Midbrain (tissue), 1 donor: ENCODE measurements at places on chromosomes 2 and 18.
A peak's percentile ranks its signal among the peaks of the same experiment; 100 is the strongest.

DNA sequence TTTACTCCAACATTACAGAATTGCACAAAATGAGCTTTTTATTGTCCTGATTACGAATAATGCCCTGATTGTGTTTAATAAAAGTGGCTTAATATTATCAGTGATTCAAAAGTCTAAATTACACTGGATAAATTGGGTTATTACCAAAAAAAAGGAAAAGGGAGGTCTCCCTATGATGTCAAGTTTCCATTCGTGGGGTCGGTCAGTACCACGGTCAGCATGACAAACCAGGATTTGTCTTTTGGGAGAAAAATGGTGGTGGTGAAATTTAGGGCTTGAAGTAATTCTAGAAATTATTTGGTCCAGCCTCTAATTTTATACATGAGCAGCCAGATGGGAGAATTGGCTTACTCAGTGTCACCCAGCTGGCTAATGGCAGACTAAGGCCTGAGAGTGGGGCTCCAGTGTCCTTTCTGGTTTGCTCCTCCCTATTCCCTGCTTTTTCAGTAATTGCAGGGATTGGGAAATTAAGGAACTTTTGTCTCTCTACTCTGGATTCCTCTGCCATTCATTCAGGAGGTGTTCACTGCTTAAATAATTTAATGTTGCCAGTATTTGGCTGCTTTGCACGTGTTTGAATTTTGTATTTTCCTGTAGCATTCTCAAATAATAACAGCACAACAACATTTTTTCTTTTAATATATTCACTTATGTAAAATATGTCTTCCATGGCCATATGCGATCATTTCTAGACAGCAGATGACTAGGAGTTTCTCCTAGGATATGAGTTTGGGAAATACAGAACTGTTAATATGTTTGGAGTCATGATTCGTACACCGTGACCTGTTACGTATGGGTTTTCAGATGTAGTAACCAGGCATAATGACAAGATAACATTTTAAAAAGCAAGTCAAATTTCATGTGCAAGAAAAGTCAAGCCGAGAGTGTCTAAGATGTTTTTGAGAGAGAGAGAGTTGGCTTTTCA lies 128.9 kb upstream of the NOSTRIN start:
- no peak for DNase-seq

DNA sequence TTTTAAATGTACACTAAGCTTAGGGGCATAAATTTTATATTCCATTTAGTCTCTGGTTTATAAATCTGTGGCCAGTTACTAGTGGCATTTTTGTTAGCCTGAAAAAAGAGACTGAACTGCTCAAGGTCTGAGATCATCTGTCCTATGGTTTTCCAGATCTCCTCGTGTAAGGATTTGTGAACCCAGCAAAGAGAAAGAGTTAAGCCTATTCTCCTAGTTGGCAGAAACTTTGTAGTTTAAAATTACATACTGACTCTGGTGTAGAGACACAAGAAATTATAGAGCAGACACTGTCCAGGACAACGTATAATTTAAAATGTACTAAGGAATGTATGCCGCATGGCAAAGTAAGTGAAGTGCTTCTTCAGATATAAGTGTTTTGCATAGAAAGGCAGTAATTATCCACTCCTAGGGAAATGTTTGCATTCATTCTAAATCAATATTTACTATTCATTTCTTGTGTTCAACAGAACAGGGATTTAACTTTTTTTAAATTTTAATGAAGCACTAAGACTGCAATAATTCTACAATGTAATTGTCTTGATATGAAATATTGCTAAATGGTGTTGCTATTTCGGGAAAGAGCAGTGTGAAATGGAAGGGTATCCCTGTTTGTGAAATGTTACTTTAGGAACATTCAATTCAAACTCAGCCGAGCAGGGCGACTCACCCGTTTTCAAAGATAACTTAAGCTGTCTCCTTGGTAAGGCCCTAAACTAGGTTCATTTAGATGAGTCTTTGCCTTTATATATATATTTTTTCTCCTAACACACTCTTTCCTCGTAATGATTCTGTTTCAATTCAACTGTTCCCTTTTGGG lies 508.4 kb upstream of the ZEB2 start:
- no peak for DNase-seq

DNA sequence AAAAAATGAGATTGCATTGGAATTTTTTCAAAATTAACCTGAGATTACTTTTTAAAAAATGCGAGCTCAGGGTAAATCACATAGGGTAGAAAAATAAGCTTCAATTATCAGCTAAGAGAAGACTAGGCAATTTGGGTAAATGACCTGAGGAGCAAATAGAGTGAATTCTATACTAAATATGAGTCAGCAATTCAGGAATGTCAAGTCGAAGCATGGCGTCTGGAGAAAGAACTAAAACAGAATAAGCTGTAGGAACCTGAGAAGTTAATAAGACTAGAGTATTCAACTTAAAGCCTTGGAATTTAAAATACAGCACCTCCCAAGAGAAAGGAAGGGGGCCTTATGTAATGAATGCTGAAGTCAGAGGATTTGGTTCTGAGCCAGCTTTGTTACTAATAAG lies 487.0 kb downstream of the SUCLG1 start:
- no peak for DNase-seq

DNA sequence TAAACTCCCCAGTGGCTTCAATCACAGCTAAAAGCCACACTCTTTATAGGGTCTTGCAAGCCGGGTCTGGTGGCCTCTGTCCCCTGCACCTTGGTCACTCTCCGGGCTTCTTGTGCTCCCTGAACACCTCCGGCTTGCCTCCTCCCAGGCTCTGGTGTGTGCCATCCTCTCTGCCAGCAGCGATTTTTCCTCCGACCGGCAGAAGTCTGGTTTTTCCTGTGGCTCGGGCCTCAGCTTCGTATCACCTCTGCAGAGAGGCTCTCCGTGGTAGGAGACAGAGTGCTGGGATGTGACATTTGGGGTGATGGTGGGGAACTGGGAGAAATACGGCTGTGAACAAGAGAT lies 58.8 kb upstream of the HPCAL1 start:
- DNase-seq = no peak

GRCh38 chr2:166013878-166014277 lies 60.3 kb upstream of the TTC21B start:
- no peak for DNase-seq

DNA sequence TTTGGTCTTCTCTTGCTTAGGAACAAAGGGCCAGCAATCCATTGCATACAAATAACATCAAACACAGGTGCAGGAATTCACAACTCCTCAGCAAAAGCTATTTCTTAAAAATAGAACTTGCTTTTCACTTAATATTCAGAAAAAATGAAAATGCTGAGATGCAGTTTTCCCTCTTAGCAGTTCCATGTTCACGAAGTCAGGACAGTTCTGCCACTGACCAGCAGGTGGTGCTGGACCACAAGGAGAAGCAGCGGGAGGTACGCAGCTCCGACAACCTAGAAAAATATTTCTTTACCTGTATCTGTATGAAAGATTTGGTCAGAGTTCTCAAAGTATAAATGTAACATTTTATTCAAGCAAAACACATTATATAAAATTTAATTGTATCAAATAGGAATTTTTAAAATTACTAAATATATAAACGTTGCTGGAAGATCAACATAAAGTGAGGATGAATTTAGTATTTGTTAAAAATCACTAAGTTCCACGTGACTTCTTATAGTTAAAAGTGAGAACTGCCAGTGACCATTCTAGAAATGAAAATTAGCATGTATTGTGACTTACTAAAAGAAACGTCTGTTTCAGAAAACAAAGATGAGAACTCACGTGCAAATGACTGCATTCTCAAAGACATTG lies 48.8 kb downstream of the ADNP2 start:
- DNase-seq = peak; percentile 85

DNA sequence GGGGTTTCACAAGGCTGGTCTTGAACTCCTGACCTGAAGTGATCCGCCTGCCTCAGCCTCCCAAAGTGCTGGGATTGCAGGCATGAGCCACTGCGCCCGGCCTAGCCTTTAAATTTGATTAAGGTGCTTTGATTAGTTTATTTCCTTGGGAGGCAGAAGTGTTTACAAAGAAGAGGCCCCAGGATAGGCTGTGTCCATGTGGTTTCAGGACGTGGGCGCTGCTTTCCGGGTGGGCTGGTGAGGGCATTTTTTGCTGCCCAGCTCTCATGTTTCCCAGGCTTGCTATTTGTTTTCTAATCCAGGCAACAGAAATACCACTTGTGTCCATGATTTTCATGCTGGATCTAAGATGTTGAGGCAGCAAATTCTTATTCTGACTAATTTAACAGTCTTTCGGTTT lies 124.2 kb downstream of the SH3RF3 start:
- no peak for DNase-seq

- DNase-seq = no peak
These were observed 204.0 kb downstream of the TGIF1 start for GRCh38 chr18:3653851-3654441.

DNA sequence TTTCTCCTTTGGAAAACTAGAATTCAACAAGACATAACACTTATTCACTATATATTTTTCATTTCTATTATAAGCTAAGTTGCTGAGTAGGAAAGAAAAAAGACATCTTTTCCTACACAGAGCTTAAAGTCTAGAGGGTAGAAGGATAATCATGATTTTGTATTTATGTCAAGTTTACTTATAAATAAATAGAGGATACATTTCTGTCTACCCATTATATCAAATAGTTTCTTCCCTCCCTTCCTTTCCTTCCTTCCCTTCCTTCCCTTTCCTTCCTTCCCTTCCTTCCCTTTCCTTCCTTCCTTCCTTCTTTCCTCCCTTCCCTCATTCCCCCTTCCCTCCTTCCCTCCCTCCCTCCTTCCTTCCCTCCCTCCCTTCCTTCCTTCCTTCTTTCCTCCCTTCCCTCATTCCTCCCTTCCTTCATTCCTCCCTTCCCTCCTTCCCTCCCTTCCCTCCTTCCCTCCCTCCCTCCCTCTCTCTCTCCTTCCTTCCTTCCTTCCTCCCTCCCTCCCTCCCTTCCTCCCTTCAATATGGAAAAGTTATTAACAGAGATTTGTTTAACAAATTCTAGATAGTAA lies 308.4 kb upstream of the COL3A1 start:
- DNase-seq = no peak

DNA sequence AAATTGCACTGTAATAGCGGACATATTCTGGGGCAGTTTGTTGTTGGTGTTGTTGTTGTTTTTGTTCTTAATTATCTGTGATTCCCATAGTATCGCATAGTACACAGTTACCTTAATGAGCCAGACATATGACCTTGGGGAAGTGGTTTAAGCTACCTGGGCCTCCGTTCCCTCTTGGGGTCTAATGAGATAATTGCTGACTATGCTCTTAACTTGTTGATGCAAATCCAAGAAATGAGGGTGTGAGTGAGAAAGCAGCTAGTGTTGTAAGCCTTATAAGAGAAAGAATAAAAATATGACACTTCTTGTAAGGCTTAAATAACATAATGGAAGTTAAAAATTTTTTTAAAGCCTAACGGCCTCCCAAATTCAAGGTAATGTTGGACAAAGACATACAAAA lies 7.1 kb downstream of the NMI start:
- no peak for DNase-seq

- no peak for DNase-seq
These were observed 53.1 kb downstream of the SLC39A10 start for GRCh38 chr2:195709901-195710806.

GRCh38 chr2:161134547-161135518 lies 25.4 kb upstream of the TANK start:
- peak; percentile 41 for DNase-seq

- DNase-seq = no peak
These were observed 209.5 kb downstream of the LPIN1 start for GRCh38 chr2:11955884-11956291.

- no peak for DNase-seq
These were observed 310.8 kb downstream of the ETAA1 start for GRCh38 chr2:67707896-67708295.

DNA sequence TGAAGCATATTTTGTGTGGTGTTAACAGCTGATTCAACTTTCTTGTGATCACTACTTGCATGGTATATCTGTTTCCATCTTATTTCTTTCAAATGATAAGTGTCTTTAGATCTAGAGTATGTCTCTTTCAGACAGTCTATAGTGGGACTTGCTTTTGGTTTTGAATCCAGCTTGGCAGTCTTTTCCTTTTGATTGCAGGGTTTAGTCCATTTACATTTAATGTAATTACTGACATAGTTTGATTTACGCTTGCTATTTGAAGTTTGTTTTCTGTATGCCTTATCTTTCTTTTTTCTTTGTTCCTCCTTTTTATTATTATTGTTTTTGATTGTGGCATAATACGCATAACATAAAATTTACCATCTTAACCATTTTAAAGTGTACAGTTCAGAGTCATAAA lies 9.2 kb upstream of the RALBP1 start:
- DNase-seq = no peak

- DNase-seq = no peak
These were observed 56.4 kb upstream of the HAAO start for GRCh38 chr2:42848726-42849290.

- DNase-seq = peak; percentile 68
These were observed 44.5 kb downstream of the TMEM182 start for GRCh38 chr2:102806250-102806837.

GRCh38 chr2:96914332-96914731 lies 44.5 kb upstream of the SEMA4C start:
- no peak for DNase-seq

- no peak for DNase-seq
These were observed 707 bp downstream of the KRCC1 start for GRCh38 chr2:88054782-88055370.

DNA sequence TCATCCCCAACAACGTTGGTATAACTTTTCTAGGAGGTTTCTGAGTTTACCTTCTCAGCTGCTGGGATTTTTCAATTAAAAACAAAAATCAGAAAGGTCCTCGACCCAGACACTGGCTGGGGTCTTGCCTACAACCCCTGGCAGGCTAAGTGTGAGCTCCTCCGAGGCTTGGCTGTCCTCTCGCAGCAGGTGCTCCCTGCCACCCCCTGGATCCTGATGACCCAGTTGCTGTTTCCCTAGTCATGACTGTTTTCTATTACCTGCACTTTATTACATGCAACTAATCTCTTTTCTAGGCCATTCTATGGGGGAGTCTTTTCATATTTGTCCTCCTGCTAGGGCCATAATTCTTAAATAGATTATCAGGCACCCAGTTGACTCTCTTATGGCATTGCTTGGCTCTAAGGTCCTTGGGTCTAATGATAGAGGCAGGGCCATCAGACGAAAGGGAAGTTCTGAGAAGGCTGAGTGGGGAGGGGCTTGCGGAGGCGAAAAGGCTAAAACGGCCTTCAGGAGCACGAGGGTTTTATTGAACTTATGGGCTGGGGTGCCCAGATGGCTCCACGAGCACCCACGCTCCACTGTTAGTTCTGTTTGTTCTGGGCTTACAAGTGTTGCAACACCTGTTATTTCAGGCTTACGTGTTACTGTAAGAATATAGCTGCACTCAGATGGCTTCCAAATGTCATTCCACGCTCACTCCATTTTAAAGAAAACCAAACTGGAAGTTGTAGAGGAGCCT lies 166.0 kb downstream of the NCK2 start:
- no peak for DNase-seq

- DNase-seq = no peak
These were observed 16.1 kb downstream of the ADAM17 start for GRCh38 chr2:9539531-9539930.

DNA sequence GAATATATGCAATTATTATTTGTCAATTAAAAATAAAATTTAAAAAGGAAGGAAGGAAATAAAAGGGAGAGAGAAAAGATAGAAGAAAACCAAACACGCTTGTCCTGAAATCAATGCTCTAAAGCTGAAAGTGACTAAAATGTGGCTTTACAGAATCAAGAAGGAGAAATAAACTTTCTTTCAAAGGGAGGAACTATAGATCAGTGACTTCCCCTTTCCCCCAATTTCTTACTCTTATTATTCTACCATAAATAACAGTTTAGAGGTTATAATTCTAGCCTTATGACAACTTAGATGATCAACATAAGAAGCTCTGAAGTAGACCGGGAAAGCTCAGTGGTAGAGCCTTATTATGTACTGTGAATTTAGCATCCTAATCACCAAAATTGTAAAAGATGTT lies 122.5 kb downstream of the ARHGAP15 start:
- no peak for DNase-seq
